NCI-H460 (cell line): ENCODE measurements at places on chromosomes 6 and 20.
A peak's percentile ranks its signal among the peaks of the same experiment; 100 is the strongest.

GRCh38 chr6:34248198-34248726 lies 544 bp downstream of the SMIM29 start:
- DNase-seq: no peak

GRCh38 chr6:158795516-158795915 lies 23.7 kb downstream of the EZR start:
- DNase-seq: no peak

- DNase-seq: peak; percentile 28
These were observed 39.9 kb downstream of the RPRD1B start for GRCh38 chr20:38073307-38074071.

- no peak for DNase-seq
These were observed 444.0 kb upstream of the SLC35B3 start for GRCh38 chr6:8879334-8879733.

- no peak for DNase-seq
These were observed 61.9 kb downstream of the GPR6 start for GRCh38 chr6:110039981-110040383.

DNA sequence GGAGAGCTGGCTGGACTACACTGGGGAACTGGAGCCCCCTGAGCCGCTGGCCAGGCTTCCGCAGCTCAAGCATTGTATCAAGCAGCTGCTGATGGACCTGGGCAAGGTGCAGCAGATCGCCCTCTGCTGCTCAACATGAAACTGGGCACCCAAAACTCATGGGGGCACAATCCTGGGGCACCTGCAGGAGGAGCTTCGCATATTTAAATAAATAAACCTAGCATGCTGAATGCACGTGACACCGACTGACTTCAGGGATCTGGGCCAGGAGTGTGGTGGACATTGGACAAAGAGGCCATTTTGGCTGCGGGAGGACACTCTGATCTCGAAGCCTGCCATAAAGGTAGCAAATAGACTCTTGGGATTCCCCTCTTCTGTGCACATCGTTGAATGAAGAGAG lies 6.8 kb downstream of the SCAND1 start:
- peak; percentile 29 for DNase-seq

DNA sequence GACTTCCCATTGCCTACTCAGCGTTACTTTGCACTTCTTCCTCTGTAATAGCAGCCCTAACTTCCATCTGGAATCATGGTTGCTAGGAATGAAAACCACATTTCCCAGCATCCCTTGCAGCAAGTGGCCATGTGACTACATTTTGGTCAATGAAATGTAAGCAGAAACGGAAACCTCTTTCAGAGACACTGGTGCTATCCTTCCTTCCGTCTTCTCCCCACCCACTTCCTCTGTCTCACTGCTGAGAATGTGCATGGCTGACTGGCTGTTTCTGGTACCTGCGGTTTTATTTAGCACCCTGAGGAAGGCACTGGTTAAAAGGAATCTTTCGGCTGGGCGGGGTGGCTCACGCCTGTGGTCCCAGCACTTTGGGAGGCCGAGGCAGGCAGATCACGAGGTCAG lies 107.4 kb downstream of the SCML4 start:
- DNase-seq: peak; percentile 45

GRCh38 chr6:5626727-5627426 lies 365.6 kb downstream of the FARS2 start:
- DNase-seq: no peak

DNA sequence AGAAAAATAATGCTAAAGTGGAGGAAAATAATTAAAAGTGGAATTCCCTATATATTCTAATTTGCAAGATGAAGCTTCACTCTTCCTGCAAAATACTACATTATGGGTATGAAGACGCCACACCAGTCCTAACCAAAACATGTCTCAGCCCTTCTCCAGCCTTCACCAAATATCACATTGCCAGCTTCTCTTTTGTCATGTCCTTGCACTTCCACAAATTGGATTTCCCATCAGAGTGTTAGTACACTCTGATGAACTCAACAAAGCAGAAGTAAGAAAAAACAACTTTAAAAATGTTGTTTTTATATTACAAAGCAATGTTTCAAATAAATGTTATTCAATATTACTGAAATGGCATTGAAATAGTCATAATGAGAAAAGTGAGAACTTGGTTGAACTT lies 62.4 kb upstream of the RNF146 start:
- DNase-seq: no peak

- no peak for DNase-seq
These were observed 27.2 kb upstream of the EFHC1 start for GRCh38 chr6:52392944-52393343.

DNA sequence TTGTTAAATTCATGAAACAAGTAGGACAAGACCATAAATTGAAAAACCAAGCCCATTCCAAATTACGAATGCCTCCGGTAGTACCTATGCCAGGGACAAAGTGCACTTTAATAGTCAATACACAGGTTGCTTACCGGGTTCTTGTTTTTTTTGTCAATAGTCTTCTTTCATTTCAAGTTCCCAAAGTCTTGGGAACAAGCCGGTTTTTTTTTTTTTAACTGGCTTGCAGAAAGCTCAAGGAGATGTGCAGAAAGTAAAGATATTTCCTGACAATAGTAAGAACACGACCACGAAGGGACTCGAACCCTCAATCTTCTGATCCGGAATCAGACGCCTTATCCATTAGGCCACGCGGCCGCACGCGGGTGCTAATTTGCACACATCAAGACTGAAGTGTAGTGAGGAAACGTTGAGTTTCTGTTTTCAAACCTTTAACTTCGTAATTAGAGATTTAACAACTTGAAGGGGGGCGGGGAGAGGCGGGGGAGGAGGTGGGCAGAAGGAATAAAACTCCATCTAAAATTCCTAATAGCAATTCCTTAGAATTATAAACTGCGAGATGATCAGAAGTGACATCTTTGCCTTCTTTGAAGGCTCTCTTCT lies 181.0 kb downstream of the TRIM27 start:
- peak; percentile 76 for DNase-seq

DNA sequence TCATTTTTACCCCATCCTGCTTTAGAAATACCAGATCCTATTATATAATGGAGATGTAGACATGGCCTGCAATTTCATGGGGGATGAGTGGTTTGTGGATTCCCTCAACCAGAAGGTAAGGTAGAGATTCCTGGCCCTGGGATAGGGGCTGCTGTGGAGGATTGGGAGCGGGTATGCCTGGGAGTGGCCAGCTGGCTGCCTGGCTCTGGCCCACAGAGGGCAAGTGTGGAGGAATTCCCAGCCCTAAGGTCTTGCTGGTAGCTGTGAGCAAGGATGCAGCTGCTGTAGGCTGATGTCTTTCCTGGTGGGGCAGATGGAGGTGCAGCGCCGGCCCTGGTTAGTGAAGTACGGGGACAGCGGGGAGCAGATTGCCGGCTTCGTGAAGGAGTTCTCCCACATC lies 6.6 kb downstream of the CTSA start:
- DNase-seq: no peak

DNA sequence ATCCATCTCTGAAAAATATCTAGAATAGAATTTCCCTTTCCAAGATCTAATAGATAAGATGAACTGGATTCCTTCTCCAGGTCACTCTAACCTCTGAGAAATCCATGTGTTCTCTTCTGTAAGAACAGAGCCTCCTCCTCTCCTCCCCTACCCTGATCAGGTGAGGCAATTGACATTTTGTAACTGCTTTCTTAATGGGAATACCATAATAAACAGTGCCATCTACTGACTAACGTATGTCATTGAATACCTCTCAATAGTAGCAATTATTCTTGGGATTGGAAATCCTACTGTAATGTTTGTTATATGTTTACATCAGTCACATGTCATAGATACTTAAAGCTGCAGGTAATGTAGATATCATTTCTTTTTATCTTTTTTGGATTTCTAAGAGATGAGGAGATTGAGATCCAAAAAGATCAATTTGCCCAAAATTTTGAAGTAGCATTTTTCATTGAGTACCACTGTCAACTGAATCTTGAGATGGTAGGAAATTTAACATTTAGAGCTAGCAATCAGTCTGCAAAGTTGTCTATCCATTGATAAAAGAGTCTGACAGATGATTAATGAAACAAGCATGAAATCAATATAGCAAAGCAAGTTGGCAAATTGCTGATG lies 365.8 kb upstream of the HSF2 start:
- DNase-seq: peak; percentile 40

- no peak for DNase-seq
These were observed 105.2 kb upstream of the ASF1A start for GRCh38 chr6:118788702-118789101.

DNA sequence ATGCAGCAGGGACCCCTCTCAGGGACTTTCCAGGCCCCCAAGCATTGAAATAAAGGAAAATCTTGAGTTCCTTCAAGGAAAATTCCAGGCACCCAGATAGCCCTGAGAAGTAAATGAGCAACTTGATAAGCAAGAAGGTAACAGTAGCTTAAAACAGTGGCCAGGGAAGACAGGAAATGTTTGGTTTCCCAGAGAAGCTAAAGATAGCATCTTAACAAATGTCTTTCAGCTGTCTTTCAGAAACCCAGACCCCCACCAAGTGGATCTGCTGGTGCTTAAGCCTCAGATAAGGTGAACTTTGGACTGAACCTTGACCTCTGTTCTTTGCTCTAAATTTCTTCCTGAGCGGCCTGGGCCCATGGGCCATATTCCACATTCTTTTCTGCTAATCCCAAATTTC lies 117.8 kb upstream of the CST7 start:
- DNase-seq: no peak

DNA sequence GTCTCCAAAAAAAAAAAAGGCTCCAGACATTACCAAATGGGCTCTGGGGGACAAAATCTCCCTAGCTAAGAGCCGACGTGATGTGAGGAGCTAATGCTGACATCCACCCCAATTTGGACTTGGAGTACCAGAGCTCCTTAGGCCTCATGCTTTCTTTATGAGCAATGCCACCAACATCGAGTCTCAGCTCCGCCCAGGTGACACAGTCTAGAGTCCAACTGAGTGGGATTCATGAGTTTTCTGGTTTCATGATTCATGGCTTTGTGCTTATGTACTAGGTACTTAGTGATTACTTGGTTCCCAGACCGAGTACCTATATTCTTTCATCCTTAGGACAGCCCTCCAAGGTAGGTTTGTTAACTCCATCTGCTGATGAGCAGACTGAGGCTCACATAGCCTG lies 4.4 kb downstream of the ANKRD60 start:
- no peak for DNase-seq

GRCh38 chr6:110315207-110315868 lies 42.8 kb downstream of the METTL24 start:
- no peak for DNase-seq

- DNase-seq: no peak
These were observed 147.0 kb downstream of the DTNBP1 start for GRCh38 chr6:15515660-15516375.

DNA sequence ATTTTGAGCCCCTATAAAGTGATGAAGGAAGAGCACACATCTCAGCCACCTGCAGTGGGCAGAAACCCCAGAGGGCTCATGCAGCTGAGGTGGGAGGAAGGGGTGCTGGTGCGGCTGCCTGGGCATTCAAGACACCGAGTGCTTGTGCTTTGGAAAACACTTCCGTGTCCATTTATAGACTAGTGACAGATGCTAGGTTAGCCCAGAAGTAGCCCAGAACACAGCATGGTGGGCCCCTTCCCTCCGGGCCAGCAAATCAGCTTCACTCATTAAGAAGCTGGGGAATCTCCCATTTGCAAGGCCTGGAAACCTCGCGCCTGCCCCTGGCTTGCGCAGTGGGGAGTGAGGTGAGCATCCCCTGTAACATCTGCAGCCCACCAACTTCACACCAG lies 12.9 kb downstream of the BEND3 start:
- no peak for DNase-seq

DNA sequence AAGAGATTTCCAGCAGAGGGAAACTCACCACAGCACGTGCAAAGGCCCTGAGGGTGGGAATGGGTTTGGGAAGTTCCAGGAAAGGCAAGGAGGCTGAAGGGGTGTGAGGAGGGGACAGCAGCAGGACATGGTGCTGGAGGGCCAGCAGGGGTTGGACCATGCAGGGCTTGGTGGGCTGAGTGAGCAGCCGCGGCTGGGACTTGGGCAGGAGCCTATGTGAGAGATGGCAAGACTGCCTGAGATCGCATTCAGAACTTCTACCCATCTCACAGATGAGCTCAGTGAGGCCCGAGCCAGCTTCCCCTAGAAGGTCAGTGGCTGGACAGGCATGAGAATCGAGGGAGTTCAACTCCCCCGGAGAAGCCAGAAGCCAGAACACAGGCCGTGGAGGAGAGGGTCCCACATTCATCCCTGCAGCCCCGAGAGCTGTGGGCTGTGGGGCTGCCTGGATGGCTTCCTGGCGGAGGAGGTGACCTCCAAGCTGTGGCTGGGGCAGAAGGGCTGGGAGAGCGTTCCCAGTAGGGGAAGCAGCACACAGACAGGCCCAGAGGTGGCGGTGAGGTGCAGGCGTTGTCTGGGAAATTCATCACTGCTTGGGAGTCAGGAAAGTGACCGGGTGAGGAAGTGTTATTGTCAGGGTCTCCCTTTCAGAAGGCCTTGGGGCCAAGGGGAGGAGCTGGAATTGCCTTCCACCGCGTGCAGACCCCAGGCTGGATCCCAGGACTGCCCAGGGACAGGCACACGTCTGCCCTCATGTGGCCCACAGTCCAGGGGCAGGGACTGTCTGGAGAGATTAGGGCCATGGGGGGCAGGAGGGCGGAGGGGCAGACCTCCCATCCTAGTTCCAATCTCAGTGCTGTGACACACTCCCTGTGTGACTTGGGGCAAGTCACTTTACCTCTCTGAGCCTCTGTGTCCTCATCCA lies 103.8 kb downstream of the CEBPB start:
- no peak for DNase-seq

DNA sequence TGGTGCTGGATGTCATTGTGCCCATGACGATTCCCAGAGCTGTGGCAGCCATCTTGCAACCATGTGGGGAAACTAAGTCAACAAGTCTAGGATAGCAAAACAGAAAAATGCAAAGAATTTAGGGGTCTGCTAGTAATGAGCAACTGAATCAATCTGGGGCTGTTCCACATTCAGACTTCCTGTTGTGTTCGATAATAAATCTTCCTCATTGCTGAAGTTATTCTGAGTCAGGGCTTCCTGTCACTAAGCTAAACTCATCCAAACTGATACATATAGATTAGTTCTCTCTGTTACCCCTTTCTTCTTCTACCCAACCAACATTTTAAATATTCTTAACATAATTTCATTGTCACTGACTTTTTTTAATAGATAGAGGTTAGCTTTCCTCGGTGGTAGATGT lies 205.9 kb downstream of the HACE1 start:
- no peak for DNase-seq

- no peak for DNase-seq
These were observed 22.8 kb downstream of the TGM6 start for GRCh38 chr20:2403291-2404052.
